ENCODE measurements at places on chromosomes 2 and 18. TPM values are rescaled to one million over a fixed set of nuclear protein-coding genes. Genes with fewer than 3 reads are reported as not detected.

DNA sequence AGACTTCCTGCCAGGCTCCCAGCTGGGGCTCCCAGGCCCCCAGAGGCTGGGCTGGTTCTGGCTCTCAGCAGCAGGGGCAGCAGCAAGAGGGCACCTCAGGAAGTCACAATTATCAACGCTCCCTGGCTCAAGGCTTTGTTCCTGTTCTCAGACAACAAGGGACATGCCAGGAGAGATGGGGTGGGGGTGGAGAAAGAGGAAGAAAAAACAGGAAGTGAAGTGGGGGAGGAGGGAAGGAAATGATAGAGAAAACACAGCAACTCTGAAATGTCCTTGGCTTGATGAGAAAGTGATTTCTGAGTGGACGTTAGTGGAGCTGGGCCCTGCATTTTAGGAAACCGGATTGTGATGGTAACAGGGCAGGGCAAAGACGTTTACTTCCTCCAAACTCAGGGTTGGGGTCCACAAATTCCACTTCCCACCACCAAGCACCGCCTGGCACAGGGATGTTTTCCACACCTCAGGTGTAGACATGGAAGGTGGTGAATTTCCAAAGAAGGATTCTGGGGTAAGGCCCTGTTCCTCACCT is 40.4 kb downstream of the CYRIA start:
- no peak for DNase-seq

DNA sequence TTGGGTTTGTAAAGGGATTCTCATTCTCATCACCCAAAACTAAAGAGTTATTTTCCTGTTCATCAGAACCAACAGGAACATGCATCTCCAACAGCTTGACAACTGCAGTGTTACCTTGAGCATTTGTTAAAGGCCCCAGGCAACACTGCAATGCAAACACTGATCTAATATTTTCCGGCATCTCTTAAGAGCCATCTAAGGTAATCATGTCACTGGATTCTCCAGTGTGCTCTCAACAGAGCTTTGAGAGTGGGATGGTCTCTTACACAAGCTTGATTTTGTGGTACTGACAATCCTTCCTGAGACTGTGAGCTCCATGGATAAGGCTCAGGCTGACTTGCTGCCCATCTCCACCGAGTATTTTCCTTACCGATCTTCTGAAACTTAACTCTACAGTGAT is 90.5 kb upstream of the ITGB6 start:
- no peak for DNase-seq

DNA sequence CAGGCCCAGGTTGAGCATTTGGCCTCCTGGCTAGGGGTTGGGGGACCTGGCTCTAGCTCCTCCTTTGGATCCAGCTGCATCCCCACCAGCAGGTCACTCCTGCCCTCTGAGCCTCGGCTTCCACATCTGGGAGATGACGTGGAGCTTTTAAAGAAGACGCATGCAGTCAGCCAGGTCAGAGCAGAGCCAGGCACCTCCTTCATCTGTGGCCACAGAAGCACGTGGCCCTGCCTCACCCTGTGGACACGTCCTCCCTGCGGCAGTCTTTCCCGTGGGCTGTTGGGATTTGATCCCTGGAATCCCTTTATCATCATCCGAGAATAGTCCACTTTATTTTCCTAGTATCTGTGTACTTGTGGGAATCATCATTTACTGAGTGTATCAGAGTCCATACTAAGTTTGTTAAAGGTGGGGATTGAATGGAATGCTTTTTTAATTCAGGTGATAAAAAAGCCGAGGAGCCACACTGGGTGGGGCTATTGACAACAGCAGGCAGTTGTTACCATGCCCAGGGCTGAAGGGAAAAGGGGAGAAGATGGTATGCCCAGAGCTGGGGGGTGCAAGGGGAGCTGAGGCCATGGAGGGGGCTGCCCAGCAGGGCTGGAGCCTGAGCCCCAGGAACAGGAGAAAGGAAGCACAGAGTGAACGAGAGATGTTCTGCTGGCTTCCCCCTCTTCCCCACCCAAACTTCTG is 170.1 kb downstream of the LAMA1 start:
- no peak for DNase-seq

DNA sequence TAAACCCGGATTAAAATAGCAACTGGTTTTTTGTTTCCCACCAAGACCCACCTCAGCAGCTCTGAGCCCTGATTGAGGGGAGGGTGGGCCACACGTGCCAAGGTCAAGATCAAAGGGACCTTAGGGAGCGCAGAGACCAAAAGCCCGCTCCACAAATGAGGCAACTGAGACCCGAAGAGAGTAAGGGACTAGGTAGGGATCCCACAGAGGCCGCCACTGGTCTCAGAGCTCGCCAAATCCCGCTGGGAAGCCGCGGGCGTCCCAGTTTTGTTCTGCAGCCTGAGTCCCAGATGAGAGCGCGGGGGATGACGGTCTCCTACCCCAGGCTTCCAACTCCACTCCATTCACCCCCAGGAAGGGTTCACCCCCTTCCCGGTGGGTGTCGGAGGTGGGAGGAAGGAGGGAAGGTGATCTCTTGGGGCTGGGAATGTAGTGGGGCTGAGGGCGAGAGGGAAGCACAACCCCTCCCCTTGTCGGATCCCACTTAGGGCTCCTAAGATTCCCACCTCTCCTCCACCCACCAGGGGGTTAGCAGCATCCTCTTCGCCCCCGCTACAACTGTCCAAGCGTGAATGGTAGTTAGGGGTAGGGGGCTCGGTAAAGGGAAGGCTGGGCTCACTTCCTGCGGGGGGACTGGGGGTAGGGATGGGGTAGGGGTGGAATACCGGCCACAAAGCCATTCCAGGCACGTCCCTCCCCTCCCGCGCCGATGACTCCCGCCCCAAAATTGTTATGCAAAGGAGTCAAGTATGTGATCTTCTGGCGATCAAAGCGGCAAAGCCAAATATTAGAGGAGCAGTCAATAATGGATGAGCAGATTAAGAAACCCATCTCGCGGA is 7.3 kb upstream of the EN1 start:
- no peak for DNase-seq

DNA sequence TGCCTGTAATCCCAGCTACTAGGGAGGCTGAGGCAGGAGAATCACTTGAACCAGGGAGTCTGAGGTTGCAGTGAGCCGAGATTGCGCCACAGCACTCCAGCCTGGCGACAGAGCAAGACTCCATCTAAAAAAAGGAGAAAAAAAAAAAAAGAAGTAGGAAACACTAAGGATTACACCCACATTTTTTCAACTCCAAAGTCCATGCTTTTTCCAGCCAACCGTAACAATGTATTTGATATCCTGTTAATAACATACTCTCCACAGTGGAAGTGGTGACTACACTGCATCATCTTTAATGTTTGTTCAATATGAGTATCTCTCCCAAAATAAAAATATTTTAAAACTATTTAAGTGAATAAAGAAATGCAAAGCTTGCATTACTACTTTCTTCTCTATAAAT is 481.6 kb upstream of the ACVR2A start:
- no peak for DNase-seq

ABHD1 gene
- total RNA-seq, result 0.17 TPM

PXDN gene
- total RNA-seq, result 126 TPM
